Ureter (tissue), 1 donor: ENCODE measurements at places on chromosomes 7 and 10. TPM values are rescaled to one million over a fixed set of nuclear protein-coding genes. Genes with fewer than 3 reads are reported as not detected.
A peak's percentile ranks its signal among the peaks of the same experiment; 100 is the strongest.

GRCh38 chr7:37901890-37902524, 14.6 kb downstream of the SFRP4 start:
- no peak for DNase-seq

GRCh38 chr7:26853788-26854393, 10.5 kb downstream of the SKAP2 start:
- DNase-seq = no peak

EPO gene
- 0.68 TPM for total RNA-seq

DNA sequence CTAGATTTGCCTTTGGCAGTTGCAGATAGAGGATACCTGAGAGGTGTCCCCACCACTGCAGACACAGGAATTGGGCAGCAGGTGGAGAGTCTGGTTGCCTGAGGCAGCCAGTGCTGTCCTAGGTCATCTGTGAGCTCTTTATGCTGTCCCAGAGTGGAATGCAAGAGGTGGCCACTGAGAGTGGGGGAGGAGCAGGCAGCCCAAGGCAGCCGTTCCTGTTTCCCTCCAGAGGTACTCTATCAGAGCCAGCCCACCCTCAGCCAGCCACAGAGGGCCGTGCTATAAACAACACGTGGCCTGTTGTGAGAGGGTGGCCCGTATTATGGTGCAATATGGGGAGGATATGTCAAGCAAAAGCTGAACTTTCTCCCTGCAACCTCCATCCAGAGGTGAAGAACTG, 8.5 kb downstream of the LRRC18 start:
- peak; percentile 29 for DNase-seq

DNA sequence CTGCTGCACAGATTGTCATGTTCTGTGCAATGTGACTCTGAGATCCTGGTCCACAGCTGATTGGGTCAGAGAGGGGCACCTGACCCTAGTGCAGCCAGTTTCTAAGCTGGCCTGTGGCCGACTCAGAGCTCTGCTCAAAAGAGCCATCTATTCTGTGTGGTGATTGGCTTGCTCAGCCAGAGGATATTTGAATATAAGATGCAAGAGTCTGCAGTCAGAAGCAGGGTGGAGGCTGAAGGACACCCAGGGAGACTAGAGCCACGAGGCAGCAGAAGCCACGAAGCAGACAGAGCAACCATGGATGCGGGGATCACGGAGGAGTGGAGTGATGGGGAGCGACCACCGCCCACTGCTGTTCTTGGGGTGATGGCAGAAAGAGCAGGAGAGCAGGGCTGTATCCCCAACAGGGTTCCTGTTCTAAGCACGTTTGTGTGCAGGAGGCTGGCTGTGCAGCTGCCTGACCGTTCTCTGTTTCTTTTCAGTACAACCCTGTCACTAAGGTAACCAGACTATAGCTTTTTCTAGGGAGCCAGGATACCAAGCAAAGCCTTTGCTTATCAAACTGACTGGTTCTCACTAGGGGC, 19.5 kb upstream of the RHEB start:
- DNase-seq = no peak

DNA sequence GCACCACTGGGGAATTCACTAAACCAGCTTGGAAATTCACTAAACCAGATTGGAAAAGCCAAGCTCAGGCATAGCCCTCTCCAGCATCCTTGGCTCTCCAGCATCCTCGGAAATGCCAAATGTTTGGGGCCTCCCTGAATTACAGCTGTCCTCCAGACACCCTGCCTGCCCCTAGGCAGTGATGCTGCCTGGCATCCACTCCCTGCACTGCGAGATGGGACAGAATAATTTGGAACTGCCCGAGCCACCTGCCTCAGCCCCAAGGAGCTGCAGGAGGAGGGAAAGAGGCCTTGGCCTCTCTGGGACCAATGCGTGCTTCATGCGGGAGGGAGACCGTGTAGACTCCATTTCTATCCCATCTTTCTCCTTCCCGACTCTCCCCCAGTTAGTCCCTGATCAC, 64.3 kb downstream of the INSIG1 start:
- DNase-seq = no peak

OR13A1 gene
- total RNA-seq = 1.4 TPM

PRSS2 gene
- not detected for total RNA-seq

GRCh38 chr7:17407229-17407628, 108.8 kb downstream of the AHR start:
- DNase-seq = no peak

AASS gene
- 46.8 TPM for total RNA-seq

HOXA9 gene
- 7.4 TPM for total RNA-seq

GRCh38 chr7:94701555-94701973, 45.6 kb upstream of the SGCE start:
- DNase-seq = no peak

GRCh38 chr10:132377326-132377725, 19.7 kb upstream of the PWWP2B start:
- no peak for DNase-seq

GRCh38 chr7:141464551-141464950, 86.7 kb upstream of the AGK start:
- DNase-seq = no peak

TMEM26 gene
- total RNA-seq = 4.1 TPM

DNA sequence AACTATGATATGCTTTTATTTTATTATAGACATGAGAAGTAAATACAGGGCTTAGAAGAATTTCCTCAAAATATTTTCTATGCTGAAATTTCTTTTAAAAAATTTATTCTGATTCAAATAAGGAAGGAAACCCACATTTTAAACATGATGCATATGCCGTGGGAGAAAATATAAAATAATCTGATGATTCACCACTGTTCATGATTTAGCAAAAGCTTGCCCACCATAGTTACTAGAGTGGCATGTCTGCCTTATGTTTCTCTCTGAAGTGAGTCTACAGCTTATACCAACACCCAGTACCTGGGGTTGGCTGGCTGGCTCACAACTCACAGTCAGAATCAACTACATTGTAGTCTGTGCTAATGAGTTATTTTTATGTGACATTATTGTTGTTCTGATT, 102.0 kb downstream of the GNAI1 start:
- no peak for DNase-seq

- no peak for DNase-seq
Observed at GRCh38 chr7:101678658-101679057, 49.6 kb upstream of the MYL10 start.

GRCh38 chr7:30412782-30413504, 65.6 kb downstream of the NOD1 start:
- DNase-seq = no peak

DNA sequence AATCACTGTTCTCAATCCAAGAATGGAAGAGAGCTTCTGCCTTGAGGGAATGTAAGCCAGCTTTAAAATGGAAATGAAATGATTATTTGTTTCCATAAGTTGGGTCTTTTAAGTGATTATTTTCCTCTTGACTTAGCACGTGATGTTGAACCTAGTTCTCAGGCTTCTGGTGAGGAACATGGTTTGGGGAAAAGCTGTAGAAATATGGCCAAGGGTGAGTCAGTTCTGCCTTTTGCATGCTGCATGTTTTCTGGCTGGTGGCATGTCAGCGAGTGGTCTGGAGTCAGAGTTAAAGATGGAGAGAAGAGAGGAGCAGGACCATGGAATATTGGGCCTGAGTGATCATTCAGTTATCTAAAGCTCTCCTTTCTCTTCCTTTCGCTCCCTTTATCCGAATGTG, 54.0 kb downstream of the DNAH11 start:
- DNase-seq = no peak

C10orf105 gene
- total RNA-seq = 0.34 TPM

DNA sequence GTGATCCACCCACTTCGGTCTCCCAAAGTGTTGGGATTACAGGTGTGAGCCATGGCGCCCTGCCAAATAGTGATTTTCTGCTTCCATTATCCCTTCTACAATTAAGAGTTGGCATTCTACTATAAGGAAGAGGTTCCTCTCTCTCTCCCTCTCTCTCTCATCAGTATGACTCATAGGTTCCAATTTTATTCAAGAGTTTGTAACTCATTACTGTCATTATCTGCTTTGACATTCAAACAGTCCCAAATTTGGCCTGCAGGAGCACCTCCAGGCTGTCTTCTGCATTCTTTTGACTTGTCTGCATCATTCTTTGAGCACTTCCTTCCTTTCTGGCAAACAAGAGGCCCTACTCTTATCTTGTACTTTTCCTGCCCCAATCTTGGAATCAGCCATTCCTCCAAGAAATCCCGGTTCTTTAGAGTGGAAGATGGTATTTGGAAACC, 33.2 kb upstream of the CALU start:
- no peak for DNase-seq

- no peak for DNase-seq
Observed at GRCh38 chr7:128116740-128117139, 85.5 kb upstream of the LRRC4 start.

DNA sequence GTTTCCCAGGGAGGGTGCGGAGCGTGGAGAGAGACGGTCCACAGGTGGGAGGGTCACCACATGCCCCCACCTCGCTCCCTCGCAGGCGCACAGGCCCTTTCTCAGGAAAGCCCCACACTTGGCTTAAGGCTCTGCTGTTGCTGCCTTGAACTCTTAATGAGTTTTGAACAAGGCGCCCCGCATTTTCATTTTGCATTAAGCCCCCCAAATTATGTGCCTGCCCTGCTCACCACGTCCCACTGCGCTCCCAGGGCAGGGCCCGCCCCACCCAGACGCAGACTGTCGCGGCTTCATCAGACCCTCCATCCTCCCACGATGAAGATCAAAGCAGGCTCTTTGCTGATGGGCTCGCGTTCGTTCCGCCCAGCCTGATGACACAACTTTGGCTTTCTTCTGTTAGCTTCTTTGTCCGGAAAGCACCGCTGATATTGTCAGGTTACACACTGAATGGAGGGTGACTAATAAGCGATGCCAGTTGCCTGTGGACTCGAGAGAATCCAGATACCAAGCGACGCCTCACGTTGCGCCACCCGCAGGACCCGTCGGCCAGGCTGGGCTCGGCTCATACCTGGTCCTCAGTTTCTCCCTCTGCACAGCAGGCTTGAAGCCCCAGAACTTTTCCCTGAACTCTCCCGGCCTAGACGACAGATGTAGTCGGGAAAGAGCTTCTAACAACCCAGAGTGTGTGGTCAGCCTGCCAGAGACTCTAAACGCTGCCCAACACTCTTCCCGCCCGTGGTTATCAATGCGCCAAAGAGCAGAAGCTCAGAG, 9.5 kb downstream of the CALML3 start:
- DNase-seq = no peak

- DNase-seq = peak; percentile 70
Observed at GRCh38 chr10:78974617-78975317, 94.0 kb upstream of the ZMIZ1 start.

- no peak for DNase-seq
Observed at GRCh38 chr7:2043316-2044039, 189.3 kb downstream of the MAD1L1 start.
